Right renal pelvis (tissue), 4 donors: ENCODE measurements at places on chromosomes 6 and 20. TPM values are rescaled to one million over a fixed set of nuclear protein-coding genes. Genes with fewer than 3 reads are reported as not detected.

DNA sequence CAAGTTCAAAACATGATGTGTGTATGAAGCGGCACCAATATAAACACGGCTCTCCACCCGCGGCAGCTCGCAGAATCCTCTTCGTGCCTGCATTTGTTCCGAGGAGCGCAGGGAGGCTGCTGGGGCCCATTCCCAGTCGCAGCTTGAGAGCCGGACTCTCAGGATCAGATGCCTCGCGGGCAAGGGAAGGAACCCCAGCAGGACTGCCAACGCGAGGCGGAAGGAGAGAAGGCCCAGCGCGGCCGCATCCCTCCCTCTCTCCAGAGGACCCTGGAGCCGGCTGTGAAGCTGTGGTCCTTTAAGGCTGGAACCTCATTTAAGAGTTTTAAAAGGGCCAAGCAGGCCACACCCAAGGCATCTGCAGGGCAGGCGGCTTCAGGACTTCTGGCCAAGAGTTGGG lies 44.2 kb upstream of the ZBP1 start:
- DNase-seq = no peak

DNA sequence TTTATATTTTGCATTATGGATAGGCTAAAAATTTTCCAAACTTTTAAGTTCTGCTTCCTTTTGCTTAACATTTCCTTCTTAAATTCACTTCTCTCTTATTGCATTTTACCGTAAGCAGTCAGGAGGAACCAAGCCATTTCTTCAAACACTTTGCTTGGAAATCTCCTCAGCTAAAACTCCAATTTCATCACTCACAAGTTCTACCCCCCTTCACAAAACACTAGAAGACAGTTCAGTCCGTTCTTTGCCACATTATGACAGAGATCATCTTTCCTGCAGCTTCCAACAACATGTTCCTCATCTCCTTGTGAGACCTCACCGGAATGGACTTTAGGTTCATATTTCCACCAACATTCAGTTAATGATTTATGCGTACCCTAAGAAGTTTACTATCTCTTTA lies 79.2 kb upstream of the LY86 start:
- DNase-seq = no peak

DNA sequence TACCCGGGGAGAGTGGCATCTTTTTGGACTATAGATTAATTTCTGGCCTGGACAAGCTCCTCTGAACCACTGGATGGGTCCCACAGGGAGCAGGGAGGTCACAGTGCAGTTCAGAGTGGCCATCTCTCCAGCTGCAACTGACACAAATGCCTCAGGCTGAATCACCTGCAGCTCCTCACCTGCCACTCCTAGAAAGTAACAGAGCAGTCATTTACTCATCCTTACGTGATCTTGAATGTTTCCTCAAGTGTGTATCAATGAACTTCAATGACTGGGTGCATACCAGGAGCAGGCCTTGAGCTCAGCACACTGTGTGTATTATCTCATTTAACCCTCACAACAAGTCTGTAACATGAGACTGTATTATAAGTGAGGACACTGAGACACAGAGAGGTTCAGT lies 40.0 kb upstream of the SIRPG start:
- no peak for DNase-seq

- DNase-seq = no peak
Observed at GRCh38 chr6:169839898-169840631, 88.6 kb downstream of the ERMARD start.

GRCh38 chr6:84771125-84771755 lies 6.8 kb upstream of the TBX18 start:
- DNase-seq = no peak

GRCh38 chr6:115323001-115323400 lies 737.7 kb downstream of the FRK start:
- DNase-seq = no peak

GRCh38 chr20:4328541-4328940 lies 313.2 kb upstream of the RNF24 start:
- no peak for DNase-seq

CCNC gene
- polyA plus RNA-seq = 76.6 TPM

HLA-DMB gene
- polyA plus RNA-seq = 70.0 TPM

EFCAB8 gene
- polyA plus RNA-seq = 0.06 TPM

XKR7 gene
- polyA plus RNA-seq = 0.39 TPM

CEBPB gene
- 4.3 TPM for polyA plus RNA-seq

GSTA1 gene
- 1.1 TPM for polyA plus RNA-seq

NKX2-4 gene
- polyA plus RNA-seq = not detected

GATA5 gene
- 7.4 TPM for polyA plus RNA-seq

STMND1 gene
- polyA plus RNA-seq = 0.38 TPM
